ENCODE measurements at places on chromosomes 5 and 9.
A peak's percentile ranks its signal among the peaks of the same experiment; 100 is the strongest.

GRCh38 chr5:102279711-102280110 is 16.4 kb downstream of the SLCO4C1 start:
- DNase-seq: no peak

DNA sequence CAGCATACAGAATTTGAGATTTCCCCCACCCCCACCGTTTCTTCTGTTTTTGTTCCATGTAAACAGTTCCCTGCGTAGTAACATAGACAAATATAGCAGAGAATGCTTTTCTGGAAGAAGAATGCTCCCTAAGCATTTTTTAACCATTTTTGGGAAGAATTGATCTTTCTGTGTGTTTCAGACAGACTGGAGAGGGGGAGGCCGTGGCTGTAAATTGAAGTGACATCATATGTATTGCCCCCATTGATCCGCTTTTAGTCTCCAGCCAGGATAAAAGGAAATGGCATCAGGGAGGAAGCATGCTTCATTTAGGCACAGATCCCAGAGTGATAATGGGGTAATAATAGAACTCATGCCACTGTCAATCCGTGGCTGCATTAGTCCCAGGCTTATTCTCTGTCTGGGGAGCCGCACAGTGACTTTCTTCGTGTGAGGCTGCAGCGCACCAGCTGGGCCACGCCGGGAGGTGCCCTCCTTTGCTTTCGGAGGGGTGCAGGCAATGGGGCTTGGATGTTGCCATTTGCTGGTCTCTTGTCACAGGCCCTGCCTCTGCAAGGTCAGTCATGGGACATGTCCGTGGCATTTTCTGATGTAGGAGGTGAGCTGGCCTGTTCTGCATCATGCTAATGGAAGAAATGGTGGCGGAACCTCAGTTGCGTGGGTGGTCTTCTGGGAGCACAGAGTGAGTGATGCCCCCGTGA is 261.5 kb downstream of the FANCC start:
- peak; percentile 49 for DNase-seq

- DNase-seq: no peak
Observed at GRCh38 chr5:129622531-129622930, 125.4 kb upstream of the MINAR2 start.

DNA sequence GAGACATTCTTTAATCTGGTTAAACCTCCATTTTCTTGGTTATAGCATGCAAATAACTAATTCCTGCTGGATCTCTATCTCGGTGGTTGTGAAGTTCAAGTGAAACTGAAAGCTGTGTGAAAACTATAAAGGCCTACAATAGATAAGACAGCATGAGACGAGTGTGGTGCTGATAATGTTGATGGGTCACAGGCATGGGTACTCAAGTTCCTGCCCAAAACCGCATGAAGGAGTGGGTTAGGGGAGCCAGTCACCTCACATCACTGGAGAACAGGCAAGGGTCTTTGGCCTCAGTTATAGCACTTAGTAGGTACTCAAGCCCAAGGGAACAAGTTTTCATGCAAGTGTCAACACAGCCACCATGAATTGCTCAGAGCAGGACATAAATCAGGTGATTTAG is 16.7 kb downstream of the HMHB1 start:
- no peak for DNase-seq

DNA sequence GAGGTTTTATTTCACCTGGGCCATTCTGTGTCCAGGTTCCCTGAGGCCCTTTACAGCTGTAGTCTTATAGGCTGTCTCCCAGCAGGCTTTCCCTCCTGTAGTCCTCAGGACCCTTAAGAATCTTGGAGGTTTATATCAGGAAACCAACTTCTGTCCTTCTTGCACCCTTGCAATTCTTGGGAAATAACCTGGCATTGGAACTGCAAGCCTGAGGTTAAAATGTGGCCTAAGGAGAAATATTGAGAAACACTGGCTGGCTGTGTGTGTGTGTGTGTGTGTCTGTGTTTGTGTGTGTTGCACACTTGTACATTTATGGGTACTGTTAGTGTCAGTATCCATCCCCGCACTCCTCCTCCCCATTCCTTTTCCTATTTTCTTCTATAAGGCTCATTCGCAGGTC is 168.9 kb downstream of the PAPPA start:
- no peak for DNase-seq

DNA sequence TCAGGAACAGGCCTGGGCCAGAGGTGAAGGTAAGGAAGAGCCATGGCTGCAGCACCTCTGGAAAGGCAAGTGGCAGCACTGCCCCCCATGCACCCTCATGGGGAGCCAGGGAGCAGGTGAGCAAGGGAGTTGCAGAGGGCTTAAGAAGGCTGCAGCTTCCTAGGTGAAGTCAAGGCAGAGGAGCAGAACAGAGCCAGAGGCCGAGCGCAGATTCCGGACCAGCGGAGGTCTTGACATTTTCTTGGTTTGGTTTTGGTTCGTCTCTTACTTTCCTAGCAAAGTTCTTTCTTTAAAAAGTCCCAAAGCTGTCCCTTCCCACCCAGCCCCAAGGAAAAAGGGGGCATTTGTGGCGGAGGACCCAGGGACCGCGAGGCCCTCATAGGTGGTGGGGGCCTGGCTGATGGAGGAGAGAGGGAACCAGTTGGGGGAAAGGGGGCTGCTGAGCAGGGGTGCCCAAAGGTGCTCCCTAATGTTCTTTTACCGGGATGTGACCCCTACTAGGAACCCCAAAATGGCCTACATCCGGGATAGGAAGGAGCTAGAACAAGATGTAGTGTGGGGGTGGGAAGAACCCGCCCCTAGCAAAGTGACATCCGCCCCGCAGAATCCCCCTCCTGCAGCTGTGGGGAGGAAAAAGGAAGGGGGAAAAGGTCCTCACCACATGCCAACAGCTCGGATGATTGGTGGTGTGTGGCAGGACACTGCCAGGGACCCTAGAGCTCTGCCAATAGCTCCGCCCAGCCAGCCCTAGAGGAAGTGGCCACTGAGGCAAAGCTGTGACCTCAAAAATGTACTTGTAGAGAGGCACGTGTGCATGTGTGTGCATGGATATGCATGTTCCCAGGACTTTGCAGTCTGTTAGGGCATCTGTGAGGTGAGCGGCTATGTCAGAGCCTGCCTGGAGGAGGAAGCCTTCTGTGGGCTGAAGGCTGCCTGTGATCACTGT is 914 bp upstream of the CD72 start:
- DNase-seq: no peak

- DNase-seq: no peak
Observed at GRCh38 chr9:90256345-90256744, 386.3 kb downstream of the DIRAS2 start.

DNA sequence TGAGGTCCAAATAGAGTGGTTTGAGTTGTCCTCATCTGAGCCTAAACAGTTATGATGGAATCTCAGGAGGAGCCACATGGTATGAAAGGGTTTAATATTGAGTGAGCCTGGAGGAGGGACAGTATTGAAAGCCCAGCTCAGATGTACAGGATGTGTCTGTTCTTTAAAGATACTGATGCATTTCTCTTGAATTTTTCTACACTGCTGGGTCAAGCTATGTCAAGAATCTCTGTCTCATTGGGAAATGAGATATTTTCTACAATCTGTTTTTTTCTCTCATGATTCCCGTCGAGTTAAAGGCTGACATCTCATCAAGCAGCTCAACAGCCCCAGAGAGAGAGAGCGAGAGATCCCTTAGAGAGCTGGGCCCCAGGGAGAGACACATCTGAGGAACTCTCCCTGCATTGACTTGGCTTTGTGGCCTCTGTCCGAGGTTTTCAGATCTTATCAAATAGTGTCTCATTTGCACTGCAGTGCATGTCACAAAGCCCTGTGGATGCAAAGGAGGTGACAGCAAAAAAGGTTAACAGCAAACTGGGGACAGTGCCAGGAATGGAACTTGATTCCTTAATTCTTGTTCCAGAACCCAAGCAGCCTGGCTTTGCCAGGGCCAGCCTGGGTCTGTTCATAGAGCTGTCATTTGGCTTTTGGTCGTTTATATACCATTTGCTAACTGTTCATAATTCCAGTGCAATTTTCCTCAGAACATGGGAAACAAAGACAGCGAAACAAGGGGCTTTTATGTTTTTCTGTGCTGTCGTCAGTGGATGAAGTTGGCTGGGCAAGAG is 19.0 kb upstream of the ACTBL2 start:
- no peak for DNase-seq

Data from NCI-H2081 (cell line).